Stimulated activated CD4-positive, alpha-beta T cell treated with anti-CD3 and anti-CD28 coated beads, Interleukin-12 subunit alpha, Interleukin-12 subunit beta, amount 100 ng/mL, for 48 hours (primary cell): ENCODE measurements at places on chromosomes 13 and 19.
A peak's percentile ranks its signal among the peaks of the same experiment; 100 is the strongest.

- DNase-seq, result no peak
Measured at GRCh38 chr13:73860501-73860900, 273.7 kb downstream of the KLF12 start.

DNA sequence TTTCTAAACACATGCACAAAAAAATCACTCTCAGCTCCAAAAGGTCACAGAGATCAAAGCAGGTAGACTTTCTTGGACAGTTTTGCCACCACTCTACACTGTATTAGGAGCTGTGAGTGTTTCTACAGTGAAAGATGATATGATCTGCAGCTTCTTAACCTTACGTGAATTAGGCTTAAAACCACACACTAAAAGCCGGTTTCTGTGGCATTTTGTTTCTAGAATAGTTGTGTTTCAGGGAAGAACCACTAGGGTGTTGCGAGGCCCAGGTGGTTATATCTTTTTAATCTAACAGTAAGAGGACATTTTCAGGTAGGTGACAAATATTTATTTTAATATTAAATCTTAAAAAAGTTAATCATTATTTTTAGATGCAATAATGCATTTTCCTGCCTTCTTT, 216.4 kb downstream of the KLF5 start:
- DNase-seq, result no peak

- peak; percentile 88 for DNase-seq
Measured at GRCh38 chr19:56252699-56253422, 19.7 kb upstream of the EDDM13 start.

- no peak for DNase-seq
Measured at GRCh38 chr13:30510811-30511371, 45.2 kb upstream of the HMGB1 start.

DNA sequence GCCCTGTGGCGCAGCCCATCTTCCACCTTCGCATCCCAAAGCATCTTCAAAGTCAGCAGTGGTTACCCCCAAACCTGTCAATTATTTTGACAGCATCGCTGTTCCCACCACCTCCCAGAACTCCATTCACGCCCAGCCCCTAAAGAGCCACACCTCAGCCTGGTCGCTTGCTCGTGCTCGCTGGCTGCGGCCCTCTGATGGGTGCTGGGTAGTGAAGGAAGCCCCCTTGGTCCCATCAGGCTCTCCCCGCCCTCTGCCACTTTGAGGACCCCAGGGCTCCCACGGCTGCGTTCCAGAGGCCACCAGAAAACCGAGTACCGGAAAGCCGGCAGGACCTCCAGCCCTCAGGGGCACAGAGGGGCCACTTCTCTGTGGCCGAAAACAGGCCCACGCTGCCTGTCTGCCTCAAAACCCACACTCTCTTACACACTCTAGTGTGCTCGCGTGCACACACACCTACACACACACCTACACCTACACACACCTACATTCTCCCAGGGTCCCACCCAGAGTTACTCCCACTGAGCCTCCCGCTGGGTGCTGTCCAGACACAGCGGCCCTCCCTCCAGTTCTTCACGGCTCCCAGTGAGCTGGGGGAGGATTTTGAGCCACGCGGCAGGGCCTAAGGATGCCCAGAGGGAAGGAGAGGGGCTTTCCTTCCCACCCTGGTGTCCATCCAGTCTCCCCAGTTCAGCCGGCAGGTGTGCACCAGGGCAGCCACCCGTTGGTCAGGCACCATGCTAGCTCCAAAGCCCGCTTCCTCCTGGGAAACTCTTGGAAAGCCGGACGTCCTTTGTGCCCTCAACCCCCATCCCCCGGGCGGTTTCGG, 1.9 kb downstream of the VSTM2B start:
- no peak for DNase-seq

DNA sequence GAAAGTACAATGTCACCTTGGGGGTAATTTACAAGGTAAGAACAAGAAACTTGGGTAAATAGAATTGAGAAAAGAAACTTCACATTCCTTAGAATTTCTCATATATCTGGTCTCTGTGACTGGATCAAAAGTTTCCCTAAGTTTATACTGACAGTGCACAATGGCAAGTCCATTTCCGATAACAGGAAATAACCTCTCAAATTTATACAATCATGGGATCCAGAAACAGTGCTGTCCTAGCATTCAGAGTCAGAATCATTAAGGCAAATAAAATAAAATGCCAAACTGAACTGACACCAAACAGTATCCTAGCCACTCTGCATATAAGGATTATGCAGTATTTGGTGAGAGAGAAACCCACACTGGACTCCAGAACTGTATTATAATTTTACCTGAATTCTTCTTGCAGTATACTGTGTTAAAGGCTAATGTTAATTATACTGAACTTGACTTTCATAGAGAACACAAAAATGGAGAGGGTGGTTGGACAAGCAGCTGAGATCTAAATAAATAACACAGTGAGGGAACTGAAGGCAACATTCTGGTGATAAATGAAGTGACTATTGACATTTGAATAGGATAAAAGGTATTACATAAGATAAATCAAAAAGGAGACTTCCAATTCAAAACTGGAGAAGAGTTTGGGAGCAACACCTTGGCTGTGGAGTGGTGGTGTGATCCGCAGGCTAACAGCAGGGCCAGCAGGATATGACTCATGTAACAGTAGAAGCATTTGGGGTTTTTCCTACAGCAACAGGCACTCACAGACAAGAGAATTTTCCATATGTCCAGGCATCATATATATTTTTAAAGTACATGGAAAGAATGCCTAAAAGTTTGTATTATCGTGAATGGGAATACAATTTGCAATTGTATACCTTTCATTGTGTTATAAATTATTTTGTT, 932.5 kb upstream of the MIR17HG start:
- no peak for DNase-seq

- no peak for DNase-seq
Measured at GRCh38 chr13:59363313-59363712, 800.4 kb downstream of the DIAPH3 start.

DNA sequence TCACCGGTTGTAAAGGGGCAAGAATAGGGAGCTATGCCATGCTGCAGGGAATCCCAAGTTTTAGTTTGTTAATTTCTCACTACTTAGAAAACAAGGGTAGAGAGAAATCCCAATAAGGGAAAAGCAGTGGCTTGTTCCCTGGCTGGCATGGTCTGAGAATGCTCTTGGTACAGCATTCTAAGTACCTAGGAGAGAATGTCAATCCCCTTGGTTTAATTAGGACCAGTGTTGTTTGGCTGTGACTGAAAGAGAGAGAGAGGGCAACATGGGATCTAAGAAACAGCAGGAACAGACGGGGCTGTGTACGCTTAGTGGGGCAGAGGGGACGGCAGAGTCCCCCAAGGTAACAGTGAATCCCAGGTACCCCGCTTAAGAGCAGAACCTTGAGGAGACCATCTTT, 228.8 kb downstream of the PCDH9 start:
- no peak for DNase-seq

DNA sequence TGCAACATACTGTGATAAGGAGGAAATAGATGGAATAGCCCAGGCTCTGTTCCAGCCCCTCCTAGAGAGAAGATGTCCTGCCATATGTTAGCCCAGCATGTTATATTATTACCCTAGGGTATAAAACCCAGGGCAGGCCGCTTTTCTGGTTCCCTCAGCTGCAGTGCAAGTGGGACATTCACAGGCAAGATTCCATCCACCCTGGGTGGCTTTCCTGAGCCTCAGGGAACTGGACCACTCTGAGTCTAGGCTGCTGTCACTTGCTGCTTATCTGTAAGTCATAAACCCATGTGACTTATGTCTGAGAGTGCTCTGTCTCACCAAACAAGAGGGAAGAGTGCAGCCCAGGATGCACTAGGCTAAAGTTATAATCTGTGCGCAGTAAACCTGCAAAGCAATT, 413.2 kb downstream of the MZT1 start:
- DNase-seq, result no peak

- no peak for DNase-seq
Measured at GRCh38 chr13:72536714-72537394, 190.6 kb downstream of the MZT1 start.

DNA sequence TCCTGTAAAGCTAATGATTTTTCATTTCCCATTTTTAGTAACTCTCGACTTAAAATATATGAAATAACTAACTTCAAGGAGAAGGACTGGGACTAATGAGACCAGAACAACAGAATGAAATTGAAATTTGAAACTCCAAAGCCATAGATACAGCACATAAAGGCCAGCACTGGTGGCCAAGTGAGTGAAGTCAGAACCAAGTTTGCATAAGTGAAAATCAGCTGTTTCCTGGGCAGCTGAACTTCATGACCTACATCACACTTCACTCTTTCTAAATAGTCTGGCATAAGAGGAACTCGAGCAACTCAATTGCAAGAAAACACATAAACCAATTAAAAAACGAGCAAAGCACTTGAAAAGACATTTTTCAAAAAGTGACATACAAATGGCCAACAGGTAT, 84.5 kb downstream of the DCLK1 start:
- DNase-seq, result no peak

DNA sequence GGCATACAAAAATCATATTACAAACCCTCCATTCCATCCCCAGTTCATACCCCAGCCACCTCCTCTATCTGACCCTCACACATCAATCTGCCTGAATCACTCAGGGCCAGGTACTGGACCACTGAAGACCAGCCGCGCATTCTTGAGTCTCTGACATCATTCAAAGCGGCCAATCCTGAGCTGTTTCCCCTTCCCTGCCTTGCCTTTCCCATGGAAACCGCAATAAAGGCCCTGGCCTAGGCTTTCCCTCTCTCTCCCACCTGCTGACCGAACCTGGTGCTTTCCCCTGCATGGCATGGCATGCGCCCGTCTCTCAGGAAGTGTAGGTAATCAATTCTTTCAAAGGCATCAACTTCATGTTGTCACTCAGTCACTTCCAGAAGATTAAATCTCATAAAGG, 17.7 kb upstream of the HIF3A start:
- DNase-seq, result no peak

GRCh38 chr19:19774354-19775033, 41.6 kb upstream of the ZNF14 start:
- DNase-seq, result no peak

- no peak for DNase-seq
Measured at GRCh38 chr13:84821261-84821660, 939.0 kb upstream of the SLITRK1 start.

- no peak for DNase-seq
Measured at GRCh38 chr19:51252306-51253079, 1.6 kb downstream of the SIGLECL1 start.

DNA sequence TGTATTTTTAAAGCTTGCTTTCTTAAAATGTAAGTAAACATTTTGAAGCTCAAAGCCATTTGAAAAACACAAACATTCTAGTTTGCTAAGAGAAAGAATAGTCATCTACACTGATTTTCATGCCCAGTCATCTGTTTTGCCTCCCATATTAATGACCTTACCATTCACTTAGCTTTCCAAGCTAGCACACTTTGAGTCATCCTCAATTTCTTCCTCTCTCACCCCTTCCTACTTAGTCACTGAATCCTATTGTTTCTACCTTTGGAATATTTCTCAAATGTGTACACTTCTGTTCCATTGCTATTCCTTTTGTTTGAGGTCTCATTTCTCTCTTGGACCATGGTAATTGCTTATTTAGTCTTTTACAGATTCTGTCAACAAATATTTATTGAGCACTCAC, 7.3 kb upstream of the HS6ST3 start:
- no peak for DNase-seq

GRCh38 chr19:2602391-2603181, 99.9 kb downstream of the GNG7 start:
- no peak for DNase-seq

- DNase-seq, result no peak
Measured at GRCh38 chr13:114043421-114044053, 69.7 kb upstream of the C13orf46 start.
